Lung microvascular endothelial cell (primary cell): ENCODE measurements at places on chromosomes 13 and 19.
A peak's percentile ranks its signal among the peaks of the same experiment; 100 is the strongest.

DNA sequence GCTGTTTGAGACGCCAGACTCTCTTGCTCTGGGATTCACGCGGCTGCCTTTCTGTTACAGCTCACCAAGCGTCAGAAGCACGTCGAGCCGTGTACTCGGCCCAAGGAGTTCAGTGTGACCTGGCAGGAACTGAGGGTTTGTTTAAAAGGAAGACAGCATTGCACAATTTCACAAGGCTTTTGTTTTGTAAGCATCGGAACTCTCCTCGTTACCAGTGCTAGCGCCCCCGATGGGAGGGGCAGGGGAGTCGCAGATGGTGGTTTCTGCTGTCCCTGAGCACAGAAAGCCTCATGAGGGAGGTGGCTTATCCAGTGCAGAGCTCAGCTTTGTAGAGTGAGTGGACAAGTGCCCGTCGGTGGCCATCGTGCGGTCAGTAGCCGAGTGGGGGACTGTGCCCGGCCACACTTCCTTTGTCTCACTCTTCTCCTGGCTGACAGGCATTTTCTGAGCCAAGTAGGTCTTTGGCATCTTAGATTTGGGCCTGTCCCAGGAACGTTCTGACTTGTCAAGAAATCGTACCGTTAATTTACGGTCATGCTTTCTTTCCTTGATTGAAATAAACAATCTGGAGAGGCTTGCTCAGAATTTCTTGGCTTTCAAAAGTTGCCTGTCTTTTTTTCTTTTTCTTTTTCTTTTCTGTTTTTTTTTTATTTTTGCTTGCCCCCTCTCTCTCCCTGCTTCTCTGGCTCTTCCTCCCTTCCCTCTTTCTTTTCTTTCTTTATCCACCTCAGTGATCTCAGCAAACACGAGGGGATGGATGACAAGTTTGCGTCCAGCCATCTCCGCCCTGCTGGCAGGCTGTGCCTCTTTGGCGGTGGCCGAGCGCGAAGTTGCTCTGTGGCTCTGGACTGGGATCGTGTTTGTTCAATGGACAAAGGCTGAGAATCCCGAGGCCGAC is 7.7 kb downstream of the KDM4B start:
- DNase-seq, result no peak

DNA sequence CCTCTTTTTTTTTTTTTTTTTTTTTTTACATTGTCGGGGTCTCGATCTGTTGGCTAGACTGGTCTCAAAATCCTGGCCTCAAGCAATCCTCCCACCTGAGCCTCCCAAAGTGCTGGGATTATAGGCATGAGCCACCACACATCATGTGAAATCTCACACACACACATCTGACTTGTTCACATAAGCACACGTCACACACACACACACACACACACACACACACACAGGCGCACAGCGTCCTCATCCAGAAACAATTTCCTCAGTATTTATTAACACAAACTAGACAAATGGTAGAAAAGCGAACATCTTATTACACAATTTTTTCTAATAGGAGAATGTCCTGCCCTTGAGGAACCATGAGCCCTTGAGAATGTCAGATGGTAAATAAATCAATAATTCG is 5.1 kb upstream of the SYCN start:
- DNase-seq, result no peak

DNA sequence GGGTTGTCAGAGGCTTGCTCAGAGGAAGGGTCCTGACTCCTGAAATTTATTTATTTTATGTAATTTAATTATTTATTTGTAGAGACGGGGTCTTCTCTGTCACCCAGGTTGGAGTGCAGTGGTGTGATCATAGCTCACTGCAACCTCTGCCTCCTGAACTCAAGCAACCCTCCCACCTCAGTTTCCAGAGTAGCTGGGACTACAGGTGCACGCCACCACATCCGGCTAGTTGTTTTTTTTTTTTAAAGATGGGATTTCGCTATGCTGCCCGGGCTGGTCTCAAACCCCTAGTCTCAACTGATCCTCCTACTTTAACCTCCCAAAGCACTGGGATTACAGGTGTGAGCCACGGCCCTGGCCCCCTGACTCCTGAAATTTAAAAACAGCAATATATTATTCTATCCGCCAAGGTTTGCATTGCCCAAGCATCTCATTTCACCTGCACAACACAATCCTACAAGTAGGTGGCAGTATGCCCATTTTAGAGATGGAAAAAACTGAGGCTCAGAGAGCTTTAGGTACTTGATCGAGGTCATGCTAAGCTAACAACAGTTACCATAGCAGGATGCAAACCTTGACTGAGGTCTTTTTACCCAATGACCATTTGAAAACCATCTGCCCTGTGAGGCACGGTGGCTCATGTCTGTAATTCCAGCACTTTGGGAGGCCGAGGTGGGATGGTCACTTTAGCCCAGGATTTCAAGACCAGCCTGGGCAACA is 18.1 kb downstream of the ARHGEF18 start:
- peak; percentile 44 for DNase-seq

DNA sequence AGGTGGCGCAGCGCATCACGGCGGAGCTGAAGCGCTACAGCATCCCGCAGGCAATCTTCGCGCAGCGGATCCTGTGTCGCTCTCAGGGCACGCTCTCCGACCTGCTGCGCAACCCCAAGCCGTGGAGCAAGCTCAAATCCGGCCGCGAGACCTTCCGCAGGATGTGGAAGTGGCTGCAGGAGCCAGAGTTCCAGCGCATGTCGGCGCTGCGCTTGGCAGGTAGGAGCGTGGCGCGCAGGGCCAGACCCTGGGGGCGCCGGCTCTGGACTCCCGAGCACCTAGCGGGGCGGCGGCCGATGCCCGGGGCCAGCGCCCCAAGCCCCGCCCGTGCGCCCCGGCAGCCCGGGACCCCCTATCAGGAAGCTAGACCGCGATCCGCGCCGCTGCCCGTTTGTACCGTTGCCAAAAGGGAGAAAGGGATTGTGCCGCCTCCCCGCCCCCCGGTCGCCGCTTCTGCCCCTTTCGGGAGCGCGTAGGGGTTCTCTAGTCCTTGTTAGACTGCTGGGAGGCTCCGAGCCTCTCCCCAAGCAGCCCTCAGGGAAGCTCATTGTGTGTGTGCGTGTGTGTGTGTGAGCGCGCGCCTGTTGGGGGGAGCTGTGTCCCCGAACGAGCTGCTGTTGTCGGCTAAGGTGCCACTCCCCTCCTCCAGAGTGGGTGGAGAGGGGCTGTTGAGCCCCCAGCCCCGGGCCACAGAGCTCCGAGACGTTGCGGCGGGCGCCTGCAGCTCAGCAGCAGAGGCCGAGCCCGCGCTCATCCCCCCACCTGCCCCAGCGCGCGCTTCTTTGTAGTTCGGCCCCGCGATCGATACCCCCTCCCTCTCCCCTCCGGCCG is 1.5 kb downstream of the ONECUT3 start:
- DNase-seq, result no peak

DNA sequence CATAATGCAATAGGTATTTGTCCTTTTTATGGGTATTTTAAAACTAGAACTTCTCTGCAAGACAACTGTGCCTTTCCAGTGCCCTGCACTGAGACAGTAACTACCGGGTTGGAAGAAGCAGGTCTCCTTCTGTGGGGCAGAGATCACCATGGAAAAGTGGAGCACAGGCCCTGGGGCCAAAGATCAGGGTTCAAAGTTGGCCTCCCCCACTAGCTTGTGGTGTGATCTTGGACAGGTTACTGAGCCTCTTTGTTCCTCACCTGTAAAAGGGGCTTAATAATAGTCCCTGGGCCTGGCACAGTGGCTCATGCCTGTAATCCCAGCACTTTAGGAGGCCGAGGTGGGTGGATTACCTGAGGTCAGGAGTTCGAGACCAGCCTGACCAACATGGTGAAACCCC is 68.3 kb downstream of the CEBPG start:
- DNase-seq, result no peak

DNA sequence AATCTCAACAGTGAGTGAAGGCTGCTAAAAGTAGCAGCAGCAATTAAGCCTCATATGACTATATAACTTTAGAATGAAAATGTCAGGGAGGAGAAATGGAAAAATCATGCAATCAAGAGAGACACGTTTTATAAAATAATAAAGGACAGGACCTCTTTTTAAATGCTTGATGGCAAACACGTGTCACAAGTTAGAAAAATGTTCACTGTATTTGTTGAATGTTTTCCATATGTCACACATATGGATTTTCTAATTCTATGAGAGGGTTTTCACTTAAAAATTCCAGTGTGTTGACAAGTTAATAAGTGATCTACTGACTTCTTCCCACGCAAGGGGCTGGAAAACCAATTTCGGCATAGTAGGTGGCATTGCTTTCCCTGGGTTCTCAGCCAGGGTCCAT is 27.7 kb upstream of the KCTD12 start:
- DNase-seq, result no peak

- no peak for DNase-seq
Measured at GRCh38 chr13:106700439-106700838, 132.5 kb upstream of the ARGLU1 start.

DNA sequence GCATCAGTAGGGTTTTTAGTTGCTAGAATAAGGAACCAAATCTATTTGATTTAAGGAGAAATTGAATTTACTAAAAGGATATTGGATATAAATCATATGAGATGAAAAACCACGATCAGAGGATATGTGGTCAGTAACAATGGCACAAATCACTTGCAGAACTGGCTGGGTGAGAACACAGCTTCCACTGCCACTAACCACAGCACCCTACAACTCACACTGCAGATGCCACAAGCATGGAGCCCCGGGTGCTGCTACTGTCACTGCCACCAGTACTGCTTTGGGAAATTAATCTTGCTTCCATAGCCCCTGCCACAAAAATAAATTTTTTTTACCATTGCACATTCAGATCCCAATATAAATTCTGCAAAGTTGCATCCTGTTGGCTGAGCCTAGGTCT is 40.6 kb upstream of the KLF12 start:
- DNase-seq, result no peak

GRCh38 chr13:23140492-23140891 is 40.3 kb upstream of the SGCG start:
- no peak for DNase-seq

DNA sequence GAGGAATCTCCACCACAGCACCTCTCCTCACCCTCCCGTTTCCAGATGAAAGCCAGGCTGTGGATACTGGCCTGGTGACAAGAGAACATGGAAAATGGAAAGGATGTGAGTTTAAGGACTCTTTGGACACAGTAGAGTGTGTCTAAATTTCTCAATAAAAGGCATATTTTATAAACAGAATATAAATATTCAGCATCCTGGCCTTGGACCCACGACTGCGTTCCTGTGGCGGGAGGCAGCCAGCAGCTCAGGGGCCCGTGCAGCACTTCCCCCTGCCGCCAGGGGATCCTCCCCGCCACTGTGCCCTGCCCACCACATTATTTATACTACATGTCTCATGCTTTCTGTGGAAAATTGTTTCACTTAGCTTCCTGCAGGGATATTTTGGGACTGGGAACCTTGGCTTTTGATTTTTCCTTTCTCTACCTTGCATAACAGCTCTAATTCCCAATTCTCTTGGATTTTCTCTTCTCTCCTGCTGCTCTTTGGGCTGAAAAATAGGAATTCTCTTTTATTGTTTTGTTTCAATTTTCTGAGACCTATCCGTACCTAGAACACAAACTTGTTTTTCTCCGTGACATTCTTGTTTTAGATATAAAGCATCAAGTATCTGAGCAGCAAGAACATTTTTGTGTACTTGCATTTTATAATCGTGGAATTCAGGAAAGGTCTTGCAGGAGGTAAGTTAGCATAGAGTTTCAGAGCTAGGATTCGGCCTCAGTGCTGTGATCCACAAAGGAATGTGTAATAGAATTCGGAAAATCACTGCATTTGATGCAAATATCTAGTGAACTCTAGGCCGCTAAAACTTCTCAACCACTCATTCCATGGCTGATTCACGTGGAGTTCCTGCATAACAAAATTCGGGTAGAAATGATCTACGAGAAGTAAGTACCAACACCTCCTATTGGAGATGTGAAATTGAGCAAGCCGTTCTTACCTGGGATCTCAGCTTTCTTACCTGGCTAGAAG is 107.7 kb upstream of the SPATA13 start:
- DNase-seq, result peak; percentile 63

- DNase-seq, result no peak
Measured at GRCh38 chr19:29807178-29807577, 4.6 kb upstream of the CCNE1 start.

- no peak for DNase-seq
Measured at GRCh38 chr19:23542562-23542961, 144.4 kb downstream of the ZNF675 start.

DNA sequence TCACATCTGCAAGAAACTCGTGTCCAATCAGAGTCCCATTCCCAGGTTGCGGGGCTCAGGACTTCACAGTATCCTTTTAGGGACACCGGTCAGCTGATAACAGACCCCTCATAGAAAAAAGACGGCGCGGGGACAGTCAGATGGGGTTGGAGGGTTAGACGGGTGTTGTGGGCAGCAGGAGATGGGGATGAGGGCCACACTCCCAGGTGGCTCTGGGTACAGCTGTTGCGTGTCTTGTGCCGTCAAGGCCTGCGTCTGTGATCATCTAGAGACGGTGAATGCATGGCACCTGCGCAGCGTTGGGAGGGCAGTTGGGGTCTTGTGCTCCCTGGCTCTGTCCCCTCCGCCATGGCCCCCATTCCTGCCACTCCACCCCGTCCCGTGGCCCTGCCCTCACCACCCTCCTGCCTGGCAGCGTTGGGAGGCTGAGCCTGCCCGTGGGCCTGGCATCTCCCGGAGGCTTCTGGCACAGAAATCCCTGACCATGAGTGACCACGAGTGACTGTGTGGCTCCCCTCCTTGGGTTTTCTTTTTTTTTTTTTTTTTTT is 14.0 kb upstream of the TEKTIP1 start:
- no peak for DNase-seq

GRCh38 chr13:30736461-30737320 is 1.3 kb downstream of the ALOX5AP start:
- DNase-seq, result no peak

DNA sequence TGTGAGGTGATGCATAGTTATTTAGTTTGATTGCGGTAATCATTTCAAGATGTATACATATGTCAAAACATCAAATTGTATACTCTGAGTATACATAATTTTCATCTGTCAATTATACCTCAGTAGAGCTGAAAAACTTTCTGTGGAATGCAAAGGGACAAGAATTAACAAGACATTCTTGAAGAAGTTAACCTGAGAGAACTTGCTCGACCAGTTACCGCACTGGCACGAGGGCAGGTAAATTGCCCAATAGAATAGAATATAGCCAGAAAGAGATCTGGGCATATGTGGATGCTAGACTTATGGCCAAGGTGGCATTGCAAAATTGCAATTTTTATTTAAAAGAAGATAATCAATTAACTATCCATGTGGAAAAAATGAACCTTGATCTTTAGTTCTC is 42.3 kb upstream of the GJB6 start:
- no peak for DNase-seq

DNA sequence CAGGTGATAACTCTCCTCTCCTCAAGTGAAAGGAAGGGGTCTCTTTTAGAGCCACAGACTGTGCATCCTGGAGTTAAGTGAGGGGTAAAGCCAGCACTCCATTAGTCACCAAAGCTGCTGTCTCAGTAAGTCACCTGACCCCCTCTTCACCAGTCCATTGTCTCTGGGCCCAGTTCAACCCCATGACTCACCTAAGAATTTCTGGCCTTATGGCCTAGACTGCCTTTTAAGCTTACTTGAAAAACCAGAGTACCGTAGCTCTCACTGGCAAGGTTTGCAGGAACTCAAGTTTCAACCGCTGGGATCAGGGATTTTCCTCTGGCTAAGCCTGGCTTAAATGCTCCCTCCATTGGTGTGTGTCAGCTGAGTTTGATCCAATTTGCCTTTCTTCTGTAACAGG is 23.4 kb upstream of the EID2 start:
- no peak for DNase-seq

- DNase-seq, result no peak
Measured at GRCh38 chr19:39203372-39204341, at the start of gene SYCN. SYCN (minus strand) TSS chr19:39204263; CDS start chr19:39204254, 9 bp downstream.
